ENCODE measurements at places on chromosomes 1 and 21.

DNA sequence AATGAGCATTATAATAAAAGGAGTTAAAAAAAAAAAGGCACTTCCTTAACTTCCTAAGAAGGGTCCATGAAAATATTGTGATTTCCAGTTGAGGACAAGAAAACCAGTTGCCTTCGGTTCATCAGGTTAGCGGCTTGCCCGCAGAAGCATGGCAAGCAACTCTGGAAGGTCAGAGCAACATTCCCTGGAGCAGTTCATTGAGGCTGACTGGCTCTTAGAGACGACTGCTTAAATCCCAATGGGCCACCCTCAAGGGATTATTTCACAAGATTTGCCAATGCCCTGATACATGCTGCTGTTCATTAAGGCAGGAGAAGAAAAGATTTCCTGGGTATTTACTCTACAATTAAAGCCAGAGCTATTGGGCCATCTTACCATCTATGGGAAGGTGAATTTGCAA lies 29.0 kb upstream of the CASQ2 start:
- DNase-seq = no peak

DNA sequence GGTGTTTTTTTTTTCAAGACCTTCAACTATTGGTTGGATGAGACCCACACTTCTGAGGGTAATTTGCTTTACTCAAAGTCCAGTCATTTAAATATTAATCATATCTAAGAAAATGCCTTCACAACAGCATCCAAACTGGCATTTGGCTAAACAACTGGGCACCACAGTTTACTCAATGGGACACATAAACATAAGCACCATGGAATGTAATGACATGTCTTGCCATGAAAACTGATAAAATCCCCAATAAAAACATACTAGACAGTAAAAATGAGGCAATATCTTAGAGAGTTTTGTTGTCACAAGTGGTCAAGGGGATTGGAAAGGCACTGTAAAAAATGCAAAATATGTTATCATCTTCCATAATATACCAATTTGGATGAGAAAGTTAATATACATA lies 838.8 kb upstream of the ADAMTS5 start:
- DNase-seq = no peak

- no peak for DNase-seq
Measured at GRCh38 chr1:239383714-239384113, 2.7 kb upstream of the CHRM3 start.

- DNase-seq = no peak
Measured at GRCh38 chr1:65009176-65009575, 42.8 kb upstream of the JAK1 start.

DNA sequence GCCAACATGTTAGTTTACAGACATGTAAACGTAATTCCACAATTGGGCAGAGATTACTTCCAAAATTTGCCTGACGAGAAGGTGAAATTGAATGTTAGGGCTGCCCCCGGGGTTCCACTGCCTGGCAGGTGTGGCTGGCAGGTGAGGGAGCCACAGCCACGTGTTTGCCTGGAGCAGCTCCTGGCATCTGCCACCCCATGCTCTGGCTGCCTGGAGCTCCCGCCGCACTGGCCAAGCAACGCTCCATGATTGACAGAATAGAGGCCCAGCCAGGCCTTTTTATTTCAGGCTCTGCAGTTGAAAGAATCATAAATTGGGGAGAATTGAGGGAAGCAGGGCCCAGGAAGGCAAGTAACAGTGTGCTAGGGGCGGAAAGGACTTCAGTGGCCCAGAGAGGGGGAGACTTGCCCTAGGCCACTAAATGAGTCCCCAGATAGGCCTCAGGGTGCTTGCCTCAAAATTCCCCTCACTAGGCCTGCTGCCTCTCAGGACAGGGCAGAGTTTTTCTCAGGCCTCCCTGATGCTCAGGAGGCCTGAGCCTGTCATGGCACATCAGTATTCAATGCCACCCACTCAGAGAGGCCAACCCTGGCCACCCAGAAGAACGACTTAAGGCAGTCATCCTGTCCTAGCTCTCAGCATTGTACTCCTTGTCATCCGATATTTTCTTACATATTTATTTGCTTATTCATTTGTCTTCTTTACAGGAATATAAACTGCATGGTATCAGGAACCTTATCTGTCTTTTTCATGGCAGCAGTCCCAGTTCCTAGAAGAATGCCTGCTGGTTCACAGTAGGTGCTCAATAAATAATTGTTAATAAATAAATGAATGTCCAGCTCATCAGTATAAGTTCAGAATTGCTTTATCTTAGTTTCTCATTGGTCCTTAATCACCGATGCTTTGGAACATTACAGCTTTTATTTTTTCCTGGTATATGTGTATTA lies 16.6 kb upstream of the S1PR1 start:
- no peak for DNase-seq

DNA sequence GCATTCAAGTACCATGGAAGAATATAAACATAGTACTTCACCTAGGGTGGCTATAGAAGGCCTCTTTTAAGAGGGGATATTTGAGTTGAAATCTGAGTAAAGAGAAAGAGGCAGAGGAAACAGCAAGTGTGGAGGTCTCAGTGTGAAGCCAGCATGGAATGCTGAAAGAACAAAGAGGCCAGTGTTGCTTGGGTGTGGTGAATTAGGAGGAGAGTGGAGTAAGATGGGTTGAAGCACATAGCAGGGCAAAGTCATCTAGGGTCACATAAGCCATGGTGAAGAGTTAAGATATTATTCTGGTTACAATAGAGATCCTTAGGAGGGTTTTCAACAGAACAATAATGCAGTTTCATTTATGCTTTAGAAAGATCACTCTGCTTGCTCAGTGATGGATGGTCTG lies 37.5 kb downstream of the C1orf141 start:
- no peak for DNase-seq

DNA sequence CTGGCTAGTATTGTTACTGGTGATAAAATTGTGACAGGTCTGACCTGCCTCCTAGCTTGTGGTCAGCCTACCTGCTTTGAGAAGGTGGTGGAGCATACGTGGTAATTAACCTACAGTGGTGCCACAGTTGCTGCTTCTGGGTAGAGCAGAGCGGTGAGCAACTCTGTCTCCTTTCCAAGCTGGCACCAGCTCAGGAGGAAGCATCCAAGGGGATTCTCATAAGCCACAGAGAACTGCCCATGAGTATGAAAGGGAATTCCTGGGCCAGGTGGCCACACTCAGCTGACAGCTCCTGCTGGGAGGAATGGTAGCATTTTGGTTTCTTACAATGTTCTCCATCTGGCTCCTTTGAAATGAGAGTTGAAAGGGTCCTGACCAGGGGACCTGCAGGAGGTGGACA lies 39.4 kb downstream of the ATP2B4 start:
- DNase-seq = no peak

GRCh38 chr1:92854101-92854785 lies 22.4 kb downstream of the RPL5 start:
- DNase-seq = no peak

GRCh38 chr1:197994907-197995407 lies 77.8 kb downstream of the LHX9 start:
- DNase-seq = no peak
